ENCODE measurements at places on chromosomes 2 and 18.

DNA sequence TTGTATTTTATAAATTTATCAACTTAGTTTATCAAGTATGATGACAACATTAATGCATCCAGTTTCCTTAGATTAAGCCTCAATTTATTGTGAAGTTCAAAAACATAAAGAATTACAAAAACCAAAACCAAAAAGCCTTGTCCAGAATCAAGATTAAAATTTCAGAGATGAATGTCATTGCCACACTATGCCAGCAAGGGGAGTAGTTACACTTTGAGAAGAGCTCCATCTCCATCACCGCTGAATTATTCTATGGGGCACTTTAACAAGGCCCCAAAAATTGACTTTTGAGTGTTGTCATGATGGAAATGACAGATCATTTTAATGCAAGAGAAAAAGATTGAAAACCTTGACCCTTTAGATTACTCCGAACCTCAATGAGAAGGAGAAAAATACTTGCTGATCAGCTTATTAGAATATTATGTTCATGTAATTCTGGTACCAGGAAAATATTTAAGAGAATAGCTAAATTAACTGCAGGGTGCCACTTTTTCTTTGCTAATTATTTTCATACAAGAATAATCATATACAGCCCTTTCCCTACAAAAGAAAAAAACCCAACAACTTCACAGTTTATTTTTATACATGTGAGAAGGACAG lies 152.5 kb upstream of the AQP4 start:
- no peak for DNase-seq

GRCh38 chr2:9417725-9418124 lies 5.6 kb downstream of the ITGB1BP1 start:
- DNase-seq = no peak

DNA sequence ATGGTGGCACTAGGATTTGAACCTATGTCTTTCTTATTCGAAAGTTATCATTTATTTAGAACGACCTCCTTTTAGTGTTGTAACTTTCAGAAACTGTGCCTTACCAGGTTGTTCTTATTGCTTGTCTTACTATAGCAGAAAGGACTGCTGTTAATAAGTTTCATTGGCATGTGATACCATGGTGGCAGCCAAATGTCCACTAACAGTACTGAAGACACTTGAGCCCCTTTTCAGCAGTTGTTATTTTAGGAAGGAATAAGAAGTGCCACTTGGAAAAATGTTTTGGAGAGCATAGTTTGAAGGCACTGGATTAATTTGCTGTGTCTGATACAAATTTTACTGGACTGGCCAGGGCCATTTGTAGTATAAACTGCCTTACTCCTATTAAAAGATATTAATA lies 37.7 kb downstream of the CEP192 start:
- no peak for DNase-seq

DNA sequence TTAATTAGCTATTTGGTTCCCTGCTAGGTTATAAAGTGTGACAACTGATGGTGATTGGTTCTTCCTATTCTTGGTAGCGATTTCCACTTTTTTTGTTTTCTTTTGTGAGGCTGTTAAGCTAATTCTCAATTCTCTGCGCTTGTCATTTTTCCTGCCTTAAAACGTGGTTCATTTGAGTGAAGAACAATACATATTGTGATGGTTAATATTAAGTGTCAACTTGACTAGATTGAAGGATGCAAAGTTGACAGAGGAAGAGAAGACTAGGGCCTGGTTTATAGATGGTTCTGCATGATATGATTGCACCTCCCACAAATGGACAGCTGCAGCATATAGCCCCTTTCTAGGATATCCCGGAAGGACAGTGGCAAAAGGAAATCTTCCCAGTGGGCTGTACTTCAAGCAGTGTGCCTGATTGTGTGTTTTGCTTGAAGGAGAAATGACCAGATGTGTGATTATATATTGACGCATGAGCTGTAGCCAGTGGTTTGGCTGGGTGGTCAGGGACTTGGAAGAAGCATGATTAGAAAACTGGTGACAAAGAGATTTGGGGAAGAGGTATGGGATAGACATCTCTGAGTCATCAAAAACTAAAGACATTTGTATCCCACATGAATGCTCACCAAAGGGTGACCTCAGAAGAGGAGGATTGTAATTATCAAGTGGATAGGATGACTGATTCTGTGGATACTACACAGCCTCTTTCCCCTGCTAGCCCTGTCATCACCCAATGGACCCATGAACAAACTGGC lies 39.4 kb upstream of the ZNF804A start:
- no peak for DNase-seq

- DNase-seq = no peak
These were observed 26.0 kb downstream of the CWC22 start for GRCh38 chr2:179981085-179981484.

Data from esophagus squamous epithelium (tissue), 5 donors.